T-helper 17 cell (primary cell): ENCODE measurements at places on chromosomes 13 and 19.

- DNase-seq, result peak; percentile 90
These were observed 17.7 kb upstream of the SPACA4 start for GRCh38 chr19:48588670-48589401.

GRCh38 chr13:92297971-92298942 lies 899.8 kb downstream of the GPC5 start:
- DNase-seq, result no peak

DNA sequence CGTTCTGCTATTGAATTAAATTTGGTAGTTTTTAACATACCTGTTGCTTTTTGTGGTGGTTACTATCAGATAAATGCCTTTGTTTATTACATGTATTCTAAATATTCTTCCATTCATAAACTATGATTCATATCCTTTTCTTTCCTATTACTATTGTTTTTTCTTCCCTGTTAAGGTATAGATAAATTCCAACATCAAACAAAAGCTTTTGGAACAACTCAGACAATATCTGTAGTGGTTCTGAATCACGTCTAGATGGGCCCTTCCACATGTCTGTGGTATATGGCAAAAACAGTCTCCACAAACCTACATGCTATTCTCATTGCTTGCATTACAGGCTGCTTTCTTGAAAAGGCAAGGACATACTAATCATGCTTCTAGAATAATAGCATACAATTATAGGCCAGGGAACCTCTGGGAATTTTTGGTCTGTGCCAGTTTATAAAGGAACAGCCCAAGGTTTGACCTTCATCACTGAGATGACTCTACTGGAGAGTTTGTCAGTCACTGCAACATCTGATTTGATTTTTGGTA lies 6.4 kb downstream of the LRCH1 start:
- no peak for DNase-seq

DNA sequence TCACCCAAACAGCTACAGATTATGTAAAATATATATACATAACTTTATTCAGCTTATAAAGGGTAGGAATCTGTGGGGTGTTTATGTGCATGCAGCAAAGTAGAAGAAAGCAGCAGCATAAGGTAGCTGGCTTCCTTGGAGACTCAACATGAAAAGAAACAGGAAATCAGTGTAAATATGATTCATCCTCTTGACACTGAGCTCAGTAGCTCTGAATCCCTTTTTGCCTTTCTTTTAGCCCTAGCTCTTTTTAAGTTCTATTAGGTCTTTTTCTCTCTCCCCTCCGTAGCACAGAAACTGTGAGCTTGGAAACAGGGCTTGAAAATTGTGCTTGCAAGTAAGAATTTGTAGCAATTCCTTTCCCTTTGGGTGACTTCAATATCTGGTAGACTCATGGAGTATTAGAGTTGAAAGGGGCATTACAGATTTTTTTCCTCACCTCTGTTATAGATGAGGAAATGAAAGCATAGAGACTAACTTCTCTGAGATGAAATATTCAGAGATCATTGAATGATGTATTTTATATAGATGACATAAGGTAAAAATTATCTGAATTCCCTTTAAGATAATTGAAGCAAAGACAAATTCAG lies 314.4 kb downstream of the PCDH9 start:
- DNase-seq, result no peak

GRCh38 chr19:53554804-53555203 lies 16.9 kb downstream of the ZNF331 start:
- no peak for DNase-seq

DNA sequence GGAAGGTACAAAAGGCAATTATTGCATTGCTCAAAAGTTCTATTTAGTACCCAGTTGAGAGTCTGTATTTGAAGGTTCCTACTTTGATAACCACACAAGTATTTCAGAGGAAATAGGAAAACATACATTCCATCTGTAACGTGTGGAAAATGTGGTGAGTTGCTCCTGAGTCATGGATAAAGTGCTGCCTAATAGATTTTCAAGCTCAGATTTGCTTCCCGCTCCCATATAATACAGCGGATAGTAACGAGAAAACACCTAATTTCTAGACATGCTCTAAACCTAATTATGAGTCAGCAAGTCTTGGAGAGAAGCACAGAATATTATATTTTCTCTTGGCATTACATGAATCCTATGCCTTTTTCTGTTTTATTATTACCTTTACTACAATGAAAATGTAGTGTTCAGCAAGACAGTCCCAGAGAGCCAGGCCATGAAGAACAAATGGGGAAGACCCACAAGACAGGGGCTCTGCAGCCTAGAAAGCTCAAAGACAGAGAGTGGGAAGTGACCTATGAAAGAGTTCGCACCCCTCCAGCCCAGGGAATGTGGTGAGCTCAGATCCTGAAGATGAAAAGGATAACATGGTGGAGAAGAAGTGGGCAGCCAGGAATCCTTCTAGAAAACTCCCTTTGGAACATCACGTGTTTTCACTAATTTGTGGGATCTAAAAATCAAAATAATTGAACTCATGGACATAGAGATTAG lies 116.1 kb downstream of the STARD13 start:
- no peak for DNase-seq

GRCh38 chr13:100565286-100565685 lies 23.3 kb downstream of the GGACT start:
- DNase-seq, result no peak

GRCh38 chr19:35946203-35946602 lies 10.0 kb downstream of the LRFN3 start:
- DNase-seq, result no peak

- DNase-seq, result no peak
These were observed 18.8 kb upstream of the GTF2F2 start for GRCh38 chr13:45101327-45102018.

DNA sequence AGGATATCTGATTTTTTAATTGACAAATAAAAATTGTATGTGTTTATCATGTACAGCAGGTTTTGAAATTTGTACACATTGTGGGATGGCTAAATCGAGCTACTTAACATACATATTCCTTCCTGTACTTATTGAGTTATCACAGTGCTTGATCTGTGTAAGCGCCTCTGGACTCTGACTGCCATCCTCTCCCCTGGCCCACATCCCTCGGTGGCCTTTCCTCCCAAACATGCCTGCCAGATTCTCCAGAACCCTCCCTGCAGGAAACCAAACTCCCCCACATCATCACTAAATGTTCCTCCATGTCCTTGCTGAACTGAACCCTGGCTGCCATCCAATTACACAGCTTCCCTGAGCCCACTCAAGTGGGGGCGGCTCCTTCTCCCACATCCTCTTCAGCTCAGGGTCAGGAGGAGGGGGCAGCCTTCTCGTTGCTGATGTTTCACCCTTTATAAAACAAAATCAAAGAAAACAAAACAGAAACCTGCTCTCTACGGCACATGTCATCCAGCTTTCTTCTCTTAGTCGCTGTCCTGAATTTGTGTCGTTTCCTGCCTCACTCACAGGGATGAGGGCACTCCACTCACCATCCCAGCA lies 97.1 kb upstream of the SPATA13 start:
- DNase-seq, result no peak

DNA sequence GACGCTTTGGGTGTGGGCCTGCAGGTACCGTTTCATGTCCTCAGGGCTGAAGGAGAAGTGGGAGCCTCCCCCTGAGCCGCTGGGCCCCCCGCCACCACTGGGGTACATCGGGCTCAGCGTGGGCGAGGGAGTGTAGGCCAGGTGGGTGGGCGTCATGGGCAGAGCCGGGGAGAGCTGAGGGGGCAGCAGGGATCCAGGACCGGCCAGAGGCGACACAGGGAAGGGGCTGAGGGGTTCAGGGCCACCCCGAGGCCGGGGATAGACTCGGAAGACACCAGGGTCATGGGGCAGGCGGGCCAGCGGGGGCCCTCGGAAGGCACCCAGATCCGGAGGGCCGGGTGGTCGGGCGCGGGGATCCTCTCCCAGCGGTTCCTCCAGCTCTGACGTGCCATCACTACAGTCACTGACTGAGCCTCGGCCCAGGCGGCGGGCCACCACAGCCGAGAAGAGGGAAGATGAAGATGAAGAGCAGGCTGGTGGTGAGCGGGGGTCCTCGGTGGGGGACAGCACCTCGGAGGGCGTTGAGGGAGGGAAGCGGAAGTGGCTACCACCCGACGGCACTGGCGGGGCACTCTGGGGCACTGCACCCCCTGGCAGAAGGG lies 5.7 kb downstream of the ERF start:
- no peak for DNase-seq
